ENCODE measurements at places on chromosomes 2 and 18. TPM values are rescaled to one million over a fixed set of nuclear protein-coding genes. Genes with fewer than 3 reads are reported as not detected.

- peak; percentile 12 for DNase-seq
These were observed 184.5 kb downstream of the FAM210A start for GRCh38 chr18:13541621-13542519.

DNA sequence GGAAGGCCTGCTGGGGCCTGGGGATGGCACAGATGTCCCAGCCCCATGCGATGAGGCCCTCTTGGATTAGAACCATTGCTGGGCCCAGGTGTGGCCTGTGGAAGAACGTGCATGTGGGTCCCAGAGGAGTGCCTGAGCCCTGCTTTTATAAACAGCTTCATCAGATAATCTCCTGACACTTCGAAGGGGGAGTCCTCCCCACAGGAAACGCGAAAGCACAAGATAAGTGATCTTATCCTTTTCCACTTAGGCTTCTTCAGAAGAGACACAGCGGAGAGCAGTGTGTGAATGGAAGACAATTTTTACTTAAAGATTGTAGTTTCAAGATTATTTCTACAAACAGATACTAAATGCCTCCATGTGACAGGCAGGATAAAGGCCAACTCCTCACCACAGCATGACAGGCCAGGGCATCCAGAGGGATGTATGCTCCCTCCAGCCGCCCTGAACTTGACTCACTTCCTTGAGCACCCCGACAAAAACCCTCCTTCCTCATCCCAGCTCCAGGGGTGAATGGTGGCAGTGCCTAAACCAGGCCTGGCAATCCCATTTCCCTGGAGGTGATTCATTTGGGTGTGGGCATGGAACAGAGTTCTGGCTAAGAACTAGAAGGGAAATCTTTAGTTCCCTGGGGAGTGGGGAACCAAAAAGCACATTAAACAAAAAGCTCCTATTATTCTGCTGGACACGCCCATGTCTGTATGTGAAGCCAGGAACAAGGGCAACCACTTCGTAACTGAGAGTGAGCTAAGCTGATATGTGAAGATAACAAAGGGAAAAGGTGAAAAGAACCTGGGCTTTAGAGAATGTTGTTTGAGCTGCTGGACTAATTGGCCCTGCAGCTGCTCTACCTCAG lies 56.2 kb upstream of the TMEM163 start:
- no peak for DNase-seq

DNA sequence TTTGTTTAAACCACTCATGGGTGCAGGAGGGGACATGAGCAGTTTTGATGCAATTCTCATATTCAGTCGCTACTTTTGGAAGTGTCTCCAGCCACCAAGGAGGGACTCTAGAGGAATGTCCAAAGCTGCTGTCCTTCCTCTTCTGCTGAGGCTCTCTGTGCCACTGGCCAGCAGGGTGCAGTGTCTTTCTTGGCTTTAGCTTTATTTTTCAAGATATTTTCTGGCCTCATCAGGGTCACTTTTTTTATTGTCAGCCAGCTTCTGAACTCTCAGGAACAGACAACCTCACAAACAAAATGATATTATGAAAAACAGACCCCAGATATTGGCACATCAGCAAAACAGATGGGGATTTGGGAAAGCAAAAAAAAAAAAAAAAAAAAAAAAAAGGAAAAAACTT lies 289.3 kb upstream of the ZSWIM2 start:
- peak; percentile 29 for DNase-seq

GRCh38 chr2:217706095-217706494 lies 296.7 kb downstream of the TNS1 start:
- no peak for DNase-seq

DNA sequence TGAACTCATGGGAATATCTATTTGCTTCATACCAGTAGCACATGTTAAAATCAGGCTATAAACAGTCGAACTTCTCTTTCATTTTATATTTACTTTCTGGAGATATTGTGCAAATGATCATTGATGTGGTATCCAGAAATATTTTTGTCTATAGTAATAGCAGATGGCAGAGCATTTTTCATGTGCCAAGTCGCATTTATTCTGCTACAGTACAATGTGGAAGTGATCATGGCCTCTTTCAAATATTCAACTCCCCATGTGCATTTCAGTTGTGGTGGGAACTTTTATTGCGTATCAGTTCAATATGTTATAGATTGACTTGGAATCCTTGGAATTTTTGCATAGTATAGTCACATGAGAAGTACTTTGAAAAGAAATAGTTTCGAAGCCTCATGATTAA lies 57.4 kb downstream of the RHBDD1 start:
- DNase-seq: no peak

GRCh38 chr2:11822746-11823451 lies 76.5 kb downstream of the LPIN1 start:
- DNase-seq: no peak

DNA sequence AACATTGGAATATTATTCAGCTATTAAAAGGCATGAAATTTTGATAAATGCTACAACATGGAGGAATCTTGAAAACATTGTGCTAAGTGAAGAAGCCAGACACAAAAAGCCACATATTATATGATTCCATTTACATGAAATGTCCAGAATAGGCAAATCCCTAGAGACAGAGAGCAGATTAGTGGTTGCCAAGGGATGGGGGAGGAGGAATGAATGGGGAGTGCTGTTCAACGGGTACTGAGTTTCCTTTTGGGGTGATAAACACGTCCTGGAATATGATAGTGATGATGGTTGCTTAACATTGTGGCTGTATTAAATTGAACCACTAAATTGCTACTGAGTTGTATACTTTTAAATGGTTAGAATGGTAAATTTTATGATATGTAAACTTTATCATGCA lies 8.9 kb upstream of the TWSG1 start:
- DNase-seq: no peak

DNA sequence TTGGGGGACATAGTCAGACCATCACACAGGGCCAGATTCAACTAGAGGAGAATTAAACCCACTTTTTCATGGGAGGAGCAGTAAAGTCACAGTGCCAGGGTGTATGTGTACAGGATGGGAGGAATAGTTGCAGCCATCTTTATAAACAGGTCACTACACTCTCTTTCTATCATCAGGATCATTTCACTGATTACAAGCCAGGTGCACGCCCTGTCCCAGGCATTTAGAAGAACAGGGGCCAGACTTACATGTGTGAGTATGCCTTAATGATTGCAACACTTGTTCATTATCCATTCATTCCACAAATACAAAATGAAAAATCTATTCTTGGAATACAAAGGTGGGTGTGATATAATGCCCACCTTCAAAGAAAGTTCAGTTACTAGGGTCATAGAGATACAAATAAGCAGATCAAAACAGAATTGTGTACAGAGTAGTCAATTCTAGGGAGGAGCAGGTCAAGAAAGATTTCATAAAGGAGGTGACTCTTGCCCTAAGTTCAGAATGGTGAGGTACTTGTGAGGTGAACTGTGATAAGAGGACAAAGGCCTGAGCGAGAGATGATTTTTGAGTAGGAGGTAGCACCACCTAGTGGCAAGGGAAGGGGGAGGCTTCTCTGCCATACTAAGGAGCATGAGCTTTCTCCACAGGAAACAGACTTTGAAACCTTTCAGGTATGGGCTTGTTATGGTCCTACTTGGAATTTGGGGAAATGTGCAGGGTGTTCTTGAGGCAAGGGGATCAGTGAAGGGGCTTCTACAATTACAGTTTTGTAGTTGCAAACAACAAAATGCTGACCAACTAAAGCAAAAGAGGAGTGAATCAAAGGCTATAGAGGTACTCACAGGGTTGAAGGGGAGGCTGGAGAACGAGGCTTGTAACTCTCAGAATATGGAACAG lies 156.3 kb downstream of the SUCLG1 start:
- DNase-seq: peak; percentile 37

GRCh38 chr2:46776687-46777327 lies 138.8 kb downstream of the MCFD2 start:
- DNase-seq: peak; percentile 30

DNA sequence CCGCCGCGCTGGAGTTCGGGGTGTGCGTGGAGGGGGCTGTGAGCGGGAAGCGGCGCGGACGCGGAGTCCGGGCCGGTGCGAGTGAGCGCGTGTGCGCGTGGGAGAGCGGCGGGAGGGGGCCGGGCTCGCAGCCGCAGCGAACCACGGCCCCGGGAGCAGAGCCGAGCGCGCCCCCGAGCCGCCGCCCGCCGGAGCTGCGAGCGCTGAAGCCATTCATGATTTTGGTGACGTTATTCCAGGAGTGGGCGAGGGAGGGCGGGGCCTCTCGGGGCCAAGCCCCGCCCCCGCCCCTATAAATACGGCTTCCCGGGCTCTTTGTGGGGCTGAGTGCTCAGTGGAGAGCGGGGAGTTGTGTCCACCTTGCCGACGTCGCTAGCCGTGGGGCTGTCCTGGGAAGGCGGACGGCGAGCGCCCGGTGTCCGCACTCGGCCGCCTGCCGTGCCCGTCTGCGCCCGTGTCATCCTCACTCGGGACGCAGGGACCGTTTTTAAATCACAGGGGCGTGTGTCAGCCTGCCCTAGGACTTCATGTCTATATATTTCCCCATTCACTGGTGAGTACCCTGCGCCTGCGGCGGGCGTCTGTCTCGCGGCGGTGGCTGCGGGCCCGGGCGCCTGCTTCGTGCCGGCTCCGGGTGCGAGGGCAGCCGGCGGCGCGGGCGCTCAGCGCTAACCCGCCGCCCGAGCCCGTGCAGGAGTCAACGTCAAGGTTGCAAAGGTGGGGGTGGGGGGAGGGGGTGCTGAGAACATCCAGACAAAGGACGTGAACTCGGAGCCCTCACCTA lies at the start of gene LBH:
Gene LBH, plus strand, starts transcription at position 323 of the 784 bp plus-strand sequence. Its CDS starts 205 bp downstream, at position 528.
- peak; percentile 34 for DNase-seq

GRCh38 chr2:176567361-176567760 lies 298.1 kb downstream of the MTX2 start:
- DNase-seq: no peak

Gene HOXD12
- not detected for total RNA-seq

Gene RAMP1
- not detected for total RNA-seq

Gene ACAA2
- 104 TPM for total RNA-seq

Gene IFIH1
- total RNA-seq: 18.6 TPM

Gene KCNG2
- total RNA-seq: not detected
